ENCODE measurements at places on chromosomes 3 and 15.

GRCh38 chr3:59138966-59139365, 89.1 kb upstream of the CFAP20DC start:
- no peak for DNase-seq

GRCh38 chr3:111733856-111734255, 125.2 kb upstream of the PHLDB2 start:
- no peak for DNase-seq

DNA sequence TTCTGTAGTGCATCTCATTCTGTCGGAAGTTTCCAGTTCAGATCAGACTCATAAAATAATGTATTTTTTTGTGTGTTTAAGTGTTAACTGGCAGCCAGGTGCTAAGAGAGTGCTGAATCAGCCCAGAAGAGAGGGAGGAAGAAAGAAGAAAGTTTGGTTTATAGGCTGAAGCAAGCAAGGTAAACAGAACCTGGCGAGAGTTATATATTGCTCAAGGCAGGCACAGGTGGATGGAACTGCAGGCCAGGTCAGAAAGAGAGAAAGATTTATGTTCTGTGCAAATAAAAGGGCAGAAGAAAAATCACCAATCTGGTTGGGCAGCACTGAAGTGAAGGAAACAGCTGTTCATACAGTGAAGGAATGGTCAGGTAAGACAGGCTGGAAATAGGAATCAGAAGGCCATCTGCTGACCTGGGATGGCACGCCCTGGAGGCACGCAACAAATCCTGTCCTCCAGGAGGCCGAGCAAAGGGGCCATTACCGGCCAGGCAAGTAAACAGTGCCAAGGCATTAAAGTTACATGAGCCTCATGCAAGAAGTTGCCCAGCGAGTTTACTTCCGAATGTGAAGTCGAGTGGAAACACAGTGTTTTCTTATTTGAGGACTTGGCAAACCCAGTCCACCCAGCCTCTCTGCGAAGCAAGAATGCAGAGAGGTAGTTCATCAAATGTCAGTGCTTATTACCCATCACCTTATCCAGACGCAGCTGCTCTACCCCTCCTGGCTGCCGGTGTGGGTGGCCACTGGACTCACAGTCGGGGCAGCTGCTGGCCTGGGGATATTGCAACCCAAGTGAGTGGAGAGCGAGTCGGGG, 309.8 kb downstream of the VPS13C start:
- DNase-seq, result no peak

DNA sequence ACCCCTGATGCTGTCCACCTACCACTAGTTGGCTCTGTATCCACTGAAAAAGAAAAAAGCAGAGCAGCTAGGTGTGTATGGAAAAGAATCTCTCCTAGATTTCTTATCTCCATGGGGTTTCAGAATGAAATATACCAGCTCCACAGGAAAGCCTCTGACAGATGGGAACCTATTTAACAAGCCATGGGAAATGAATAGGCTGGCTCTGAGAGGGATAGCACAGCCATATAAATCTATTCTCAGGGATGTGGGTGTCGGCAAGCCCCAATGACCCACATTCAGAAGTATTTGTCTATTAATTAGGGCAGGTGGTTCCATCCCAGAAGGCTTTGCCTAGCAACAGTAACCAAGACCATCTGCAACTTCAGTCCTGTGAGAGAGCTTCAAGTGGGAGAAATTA, 694.1 kb downstream of the AGBL1 start:
- no peak for DNase-seq

DNA sequence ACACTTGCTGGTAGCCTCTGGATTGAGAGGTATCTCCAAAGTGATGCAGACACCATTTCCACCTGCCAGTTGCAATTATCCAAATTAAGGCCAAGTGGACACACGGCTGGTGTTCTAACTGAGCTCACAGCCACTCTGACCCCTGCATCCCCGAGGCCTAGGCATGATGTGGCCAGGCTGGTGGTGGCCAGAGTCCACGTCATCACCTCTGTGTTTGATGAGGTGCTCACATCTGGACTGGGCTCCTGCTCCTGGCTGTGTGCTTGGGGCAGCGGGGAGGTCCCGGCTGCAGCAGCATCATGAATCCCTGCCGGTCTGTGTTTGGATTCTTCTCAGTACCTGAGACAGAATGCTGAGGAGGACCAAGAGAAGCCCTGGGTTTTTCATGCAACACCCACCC, 4.9 kb downstream of the OXTR start:
- DNase-seq, result no peak

- no peak for DNase-seq
Observed at GRCh38 chr3:117128133-117128532, 418.6 kb downstream of the TUSC7 start.

- no peak for DNase-seq
Observed at GRCh38 chr3:64344721-64345207, 119.5 kb upstream of the PRICKLE2 start.
